Activated T-cell treated with anti-CD3 and anti-CD28 coated beads, Interleukin-2, amount 50 U/mL, for 72 hours (primary cell): ENCODE measurements at places on chromosomes 2 and 18. TPM values are rescaled to one million over a fixed set of nuclear protein-coding genes. Genes with fewer than 3 reads are reported as not detected.

GRCh38 chr2:67790622-67791021 lies 272.2 kb downstream of the C1D start:
- H3K27me3 ChIP-seq, result no peaks in the 10 kb centered on the region
- H3K27ac ChIP-seq, result no peak overlapping the region
- no peaks in the 10 kb centered on the region for H3K36me3 ChIP-seq

DNA sequence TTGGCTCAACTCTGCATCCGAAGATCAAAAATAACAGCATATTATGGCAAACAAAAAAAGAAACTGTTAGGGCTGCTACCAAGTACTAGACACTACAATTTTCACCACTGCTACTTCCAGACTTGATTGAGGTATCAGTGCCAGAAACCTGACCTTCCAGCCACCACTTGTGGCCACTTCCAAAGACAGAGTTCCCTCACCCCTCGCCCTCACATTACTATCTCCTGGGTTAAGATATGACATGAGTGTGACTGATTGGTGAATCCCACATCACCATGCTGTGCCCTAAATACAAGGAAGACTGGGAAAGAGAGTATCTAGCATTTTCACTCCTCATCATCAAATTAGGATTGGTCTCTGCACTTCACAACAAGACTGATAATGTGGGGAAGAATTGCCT lies 296.1 kb upstream of the NT5C1B start:
- H3K4me3 ChIP-seq, result no peak overlapping the region
- no peak overlapping the region for H3K27ac ChIP-seq
- H3K4me1 ChIP-seq, result no peaks in the 10 kb centered on the region
- no peaks in the 10 kb centered on the region for H3K27me3 ChIP-seq

RUFY4 gene
- total RNA-seq, result 1.9 TPM

- H3K27me3 ChIP-seq, result no peaks in the 10 kb centered on the region
- H3K27ac ChIP-seq, result peak overlapping the region; percentile 60
- peaks cover 2% of the 10 kb centered on the region for H3K36me3 ChIP-seq
- no peak overlapping the region for H3K4me3 ChIP-seq
These were observed 285.9 kb downstream of the RNF144A start for GRCh38 chr2:7203056-7203467.

DNA sequence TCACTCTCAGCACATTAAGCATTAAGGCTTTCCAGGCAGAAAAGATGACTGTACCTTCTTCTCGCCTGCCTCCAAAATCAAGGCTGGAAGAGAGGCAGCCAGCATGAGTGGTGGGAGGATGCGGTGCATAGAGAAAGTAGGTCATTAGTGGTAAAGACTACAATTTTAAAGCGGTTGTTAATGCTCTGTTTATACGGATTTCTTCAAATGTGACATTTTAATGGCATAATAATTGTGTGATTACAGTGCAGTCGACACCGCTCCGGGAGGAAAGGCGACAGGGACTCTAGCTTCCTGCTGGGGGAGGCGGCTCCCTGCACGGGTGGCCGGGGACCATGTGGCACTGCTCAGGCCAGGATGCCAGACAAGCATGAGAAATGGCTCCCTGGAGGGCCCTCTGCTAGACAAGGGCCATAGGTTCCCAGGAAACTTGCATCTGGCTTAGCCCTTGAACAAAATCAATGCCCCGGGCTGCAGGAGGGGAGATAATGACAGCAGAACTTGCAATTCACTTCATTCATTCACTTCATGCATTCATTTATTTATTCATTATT lies 129.6 kb downstream of the GALNT14 start:
- H3K27me3 ChIP-seq, result peaks cover 10% of the 10 kb centered on the region
- no peak overlapping the region for H3K4me3 ChIP-seq
- no peaks in the 10 kb centered on the region for H3K4me1 ChIP-seq
- no peak for DNase-seq
